ENCODE measurements at places on chromosomes 7 and 10. TPM values are rescaled to one million over a fixed set of nuclear protein-coding genes. Genes with fewer than 3 reads are reported as not detected.

NKX1-2 gene
- 0.36 TPM for total RNA-seq

NPSR1 gene
- total RNA-seq = not detected

GRCh38 chr7:132655131-132655727 lies 79.0 kb upstream of the PLXNA4 start:
- DNase-seq = no peak

MBLAC1 gene
- total RNA-seq = not detected

DNA sequence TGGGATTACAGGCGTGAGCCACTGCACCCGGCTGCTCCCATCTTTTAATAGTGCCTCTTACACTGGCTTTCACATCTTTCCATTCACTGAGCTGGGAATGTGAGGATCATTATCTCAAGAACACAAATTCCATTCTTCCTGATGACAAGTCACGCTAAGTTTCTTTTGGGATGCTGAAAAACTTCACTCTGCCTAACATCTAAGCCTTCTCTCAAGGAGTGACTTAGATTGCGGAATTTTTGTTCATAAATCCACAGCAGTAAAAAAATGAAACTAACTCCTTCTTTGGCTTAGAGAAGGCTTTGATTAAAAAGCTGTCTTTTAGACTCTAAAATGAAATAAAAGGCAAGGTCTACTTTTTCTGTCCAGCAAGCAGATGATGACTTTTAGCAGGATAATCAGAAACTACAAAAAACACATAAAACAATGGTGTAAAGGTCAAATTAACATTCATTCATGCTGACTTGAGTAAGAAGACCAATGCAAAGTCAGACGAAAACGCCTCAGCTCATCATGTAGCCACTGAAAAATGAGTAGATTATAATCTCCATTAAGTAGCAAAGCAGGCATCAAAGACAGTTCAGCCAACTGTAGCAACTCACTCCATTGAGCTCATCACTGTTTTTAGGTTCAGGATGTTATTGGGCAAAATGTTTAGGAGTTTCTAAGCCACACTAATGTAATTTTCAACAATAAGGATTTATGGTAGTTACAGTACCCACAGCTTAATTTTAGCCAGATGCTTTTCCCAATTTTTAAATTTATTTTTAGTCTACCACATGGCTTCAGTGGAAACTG lies 178.8 kb downstream of the ELMO1 start:
- no peak for DNase-seq

GRCh38 chr10:649798-650440 lies 39.5 kb downstream of the DIP2C start:
- DNase-seq = no peak

- no peak for DNase-seq
These were observed 71.7 kb downstream of the SH3PXD2A start for GRCh38 chr10:103783681-103784080.

MBL2 gene
- not detected for total RNA-seq

DNA sequence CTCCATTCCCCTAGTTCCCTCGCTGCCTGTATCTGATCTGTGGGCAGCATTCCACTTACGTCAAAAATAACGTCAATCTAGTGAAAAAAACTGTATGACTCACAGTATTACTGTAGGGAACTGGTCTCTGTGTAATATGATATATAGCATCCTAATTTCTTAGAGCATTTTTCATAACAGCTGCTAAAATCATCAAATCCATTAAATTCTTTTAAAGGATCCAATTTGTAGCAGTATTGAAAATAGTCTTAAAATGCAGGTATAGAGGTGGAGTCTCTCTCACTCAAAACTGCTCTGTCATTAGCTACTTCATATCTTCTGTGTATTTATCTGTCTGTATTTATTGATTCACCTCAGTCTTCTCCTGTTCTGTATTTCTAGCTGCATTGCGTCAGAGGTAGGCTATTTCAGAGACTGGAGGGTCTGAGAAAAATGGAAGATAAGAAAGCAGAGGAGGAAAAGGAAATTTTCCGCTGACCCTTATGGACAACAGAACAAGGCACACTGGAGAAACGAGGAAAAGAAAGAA lies 59.9 kb downstream of the PON1 start:
- DNase-seq = no peak

- no peak for DNase-seq
These were observed 1.6 kb downstream of the SKAP2 start for GRCh38 chr7:26862834-26863233.

PDE6C gene
- not detected for total RNA-seq

GRCh38 chr7:67913604-67914003 lies 917.0 kb downstream of the TYW1 start:
- peak; percentile 31 for DNase-seq

SLC18A3 gene
- not detected for total RNA-seq

DNA sequence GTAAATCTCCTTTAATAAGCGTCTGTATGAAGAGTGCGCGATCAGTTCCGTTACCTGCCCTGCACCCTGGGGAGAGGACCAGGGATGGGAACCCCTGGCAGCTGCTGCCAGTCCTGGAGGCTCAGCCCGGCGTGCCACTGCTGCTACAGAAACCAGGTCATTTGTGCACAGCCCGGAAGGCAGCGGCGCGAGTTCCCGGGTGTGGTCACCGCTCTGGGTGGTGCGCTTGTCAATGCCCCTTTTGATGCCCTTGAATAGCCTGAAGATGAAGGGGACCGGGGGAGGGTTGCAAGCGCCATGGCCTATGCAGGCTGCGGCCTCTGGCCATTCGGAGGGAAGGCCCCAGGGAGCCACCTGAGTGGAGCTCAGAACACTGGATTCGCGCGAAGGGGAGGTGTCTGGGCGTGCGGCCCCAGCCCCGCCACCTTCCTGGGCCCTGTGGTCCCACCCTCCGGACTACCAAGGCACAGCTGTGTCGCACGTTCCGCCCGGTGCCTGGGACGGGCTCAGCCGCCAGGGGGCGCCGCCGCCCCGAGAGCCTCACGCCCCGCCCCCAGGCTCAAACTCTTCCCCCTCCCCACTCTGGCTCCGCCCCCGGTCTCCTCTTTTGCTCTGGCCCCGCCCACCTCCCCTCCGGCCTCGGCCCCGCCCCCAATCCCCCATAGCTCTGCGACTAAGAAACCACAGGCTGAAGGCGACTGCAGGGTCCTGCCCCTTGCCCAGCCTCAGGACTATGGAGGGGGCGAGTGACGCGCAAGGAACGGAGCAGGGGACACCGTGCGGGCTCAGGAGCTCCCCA lies 16.5 kb downstream of the AP5Z1 start:
- DNase-seq = no peak

INHBA gene
- total RNA-seq = 0.07 TPM

ALKBH4 gene
- 10.8 TPM for total RNA-seq

- DNase-seq = peak; percentile 52
These were observed 660 bp upstream of the HHEX start for GRCh38 chr10:92688927-92689662.

GRCh38 chr7:24299192-24299591 lies 15.2 kb downstream of the NPY start:
- no peak for DNase-seq

MYO1G gene
- total RNA-seq = not detected

DNA sequence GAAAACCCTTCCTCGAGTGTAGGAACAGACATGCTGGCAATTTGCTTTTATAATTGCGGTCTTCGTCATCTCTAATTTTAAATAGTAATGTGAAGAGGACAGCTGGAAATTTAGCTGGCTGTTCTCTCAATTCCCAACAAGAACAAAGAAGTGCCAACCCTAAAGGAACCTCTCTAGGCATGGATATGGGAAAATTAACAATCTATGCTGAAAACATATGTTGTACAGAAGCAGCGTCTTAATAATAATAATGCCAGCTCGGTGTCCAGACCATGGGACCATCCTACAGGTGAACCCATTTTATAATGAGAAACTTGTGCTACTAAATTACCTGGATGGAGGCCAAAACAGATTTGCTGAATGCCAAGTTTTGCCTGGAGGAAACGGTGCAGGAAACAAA lies 641.4 kb upstream of the MGMT start:
- DNase-seq = no peak

RPA3 gene
- 55.7 TPM for total RNA-seq

- no peak for DNase-seq
These were observed 549.6 kb downstream of the HTR7 start for GRCh38 chr10:90308223-90308622.

LRRD1 gene
- total RNA-seq = not detected

- DNase-seq = no peak
These were observed 307.5 kb upstream of the ANKRD30A start for GRCh38 chr10:36817898-36818297.

CFAP46 gene
- not detected for total RNA-seq

ZNF33B gene
- total RNA-seq = 5.1 TPM

- no peak for DNase-seq
These were observed 148.1 kb upstream of the FAM3C start for GRCh38 chr7:121544238-121544637.

GRCh38 chr7:38775506-38776175 lies 133.3 kb downstream of the VPS41 start:
- DNase-seq = no peak
